Type B pancreatic cell (in vitro differentiated cells): ENCODE measurements at places on chromosomes 5 and 9.

GRCh38 chr9:84711936-84712335 is 42.4 kb downstream of the NTRK2 start:
- DNase-seq, result no peak

GRCh38 chr5:98840946-98841345 is 67.5 kb downstream of the RGMB start:
- DNase-seq, result no peak

DNA sequence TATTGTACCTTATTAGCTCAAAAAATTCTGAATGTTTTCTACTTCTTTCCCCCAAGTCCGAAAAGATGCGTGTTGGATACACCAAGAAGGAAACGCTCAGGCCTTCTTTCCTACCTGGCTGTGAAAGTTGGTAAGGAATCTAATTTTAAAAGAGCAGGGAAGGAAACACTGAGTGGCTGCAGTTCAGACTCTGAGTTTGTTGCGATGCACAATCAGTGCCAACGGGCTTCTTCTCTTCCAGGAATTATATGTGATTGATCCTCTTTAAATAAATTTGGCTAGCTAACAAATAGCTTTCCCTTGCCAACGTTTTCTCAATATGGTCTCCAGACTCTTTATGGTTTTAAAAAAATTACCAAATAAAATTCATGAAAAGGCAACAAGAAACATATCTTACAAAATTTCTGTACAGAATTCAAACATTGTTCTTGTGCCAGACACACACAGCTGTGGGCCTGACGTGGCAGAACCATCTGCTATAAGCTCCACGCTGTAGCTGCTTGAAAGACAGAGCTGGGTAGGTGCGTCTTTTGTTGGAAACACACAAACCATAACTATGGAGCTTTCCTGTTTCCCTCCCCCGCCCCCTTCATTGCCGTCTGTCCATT is 493.1 kb downstream of the ZNF608 start:
- DNase-seq, result no peak

- no peak for DNase-seq
Measured at GRCh38 chr5:81783401-81783800, 32.5 kb upstream of the SSBP2 start.

DNA sequence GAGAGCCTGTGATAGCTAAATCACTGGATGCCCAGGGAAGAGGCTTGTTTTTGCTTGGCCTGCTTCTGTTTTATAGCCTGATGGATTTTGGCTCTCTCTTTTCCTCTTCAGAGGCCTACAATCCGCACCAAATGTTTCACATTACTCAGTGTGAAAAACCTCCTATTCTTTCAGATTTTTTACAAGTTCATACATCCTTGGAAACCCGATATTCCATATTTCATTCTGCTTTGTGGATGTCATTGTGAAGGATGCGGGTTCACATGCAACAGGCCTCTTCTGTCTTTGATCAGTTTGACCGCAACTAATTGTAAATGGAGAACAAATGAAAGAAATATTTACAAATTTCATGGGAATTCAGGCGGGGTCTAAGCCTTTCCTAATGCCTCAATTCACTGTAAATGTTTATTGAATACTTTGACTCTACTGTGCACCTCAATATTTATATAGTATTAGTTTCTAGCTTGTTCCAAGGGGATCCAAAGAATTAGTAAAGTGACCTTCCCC is 269.9 kb downstream of the DMRT2 start:
- no peak for DNase-seq

GRCh38 chr5:72093217-72093616 is 14.1 kb upstream of the MAP1B start:
- DNase-seq, result no peak

DNA sequence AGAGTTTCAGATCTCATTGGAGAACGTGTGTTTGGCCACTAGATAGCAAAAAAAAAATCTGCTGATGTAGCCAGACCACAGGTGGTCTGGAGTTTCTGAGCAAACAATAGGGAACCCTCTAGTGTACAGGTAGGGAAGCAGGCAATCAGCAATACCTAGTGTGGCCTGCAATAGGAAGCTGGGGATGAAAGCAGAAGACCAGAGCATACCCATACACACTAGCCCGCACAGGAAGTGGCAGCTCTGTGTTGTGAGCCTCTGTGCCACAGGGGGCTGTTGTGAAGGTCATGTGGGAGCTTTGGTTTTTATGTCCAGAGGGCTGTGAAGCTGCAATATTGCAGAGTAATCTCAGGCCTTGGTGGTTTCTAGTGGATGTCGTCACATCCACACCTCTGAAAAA is 81.2 kb downstream of the MTAP start:
- no peak for DNase-seq

- DNase-seq, result no peak
Measured at GRCh38 chr9:75183306-75183705, 95.0 kb downstream of the OSTF1 start.

GRCh38 chr9:89528131-89528530 is 30.2 kb upstream of the SEMA4D start:
- DNase-seq, result no peak

DNA sequence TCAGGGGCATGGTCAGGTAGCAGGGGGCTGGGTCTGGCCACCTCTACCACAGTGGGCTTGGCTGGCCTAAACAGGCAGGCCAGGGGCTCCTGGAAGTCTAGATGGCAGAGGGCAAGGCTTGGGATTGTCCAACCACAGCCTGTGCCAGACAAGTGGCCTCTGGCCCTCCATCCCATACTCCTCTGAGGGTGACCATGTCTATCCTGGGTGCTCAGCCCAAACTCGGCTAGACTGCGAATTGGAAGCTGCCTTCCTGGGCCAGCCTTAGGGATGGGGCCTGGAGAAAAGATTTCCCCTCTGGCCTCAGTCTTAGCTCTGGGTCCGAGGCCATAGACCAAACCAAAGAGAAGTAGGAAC is 110.5 kb downstream of the PHF2 start:
- DNase-seq, result no peak

DNA sequence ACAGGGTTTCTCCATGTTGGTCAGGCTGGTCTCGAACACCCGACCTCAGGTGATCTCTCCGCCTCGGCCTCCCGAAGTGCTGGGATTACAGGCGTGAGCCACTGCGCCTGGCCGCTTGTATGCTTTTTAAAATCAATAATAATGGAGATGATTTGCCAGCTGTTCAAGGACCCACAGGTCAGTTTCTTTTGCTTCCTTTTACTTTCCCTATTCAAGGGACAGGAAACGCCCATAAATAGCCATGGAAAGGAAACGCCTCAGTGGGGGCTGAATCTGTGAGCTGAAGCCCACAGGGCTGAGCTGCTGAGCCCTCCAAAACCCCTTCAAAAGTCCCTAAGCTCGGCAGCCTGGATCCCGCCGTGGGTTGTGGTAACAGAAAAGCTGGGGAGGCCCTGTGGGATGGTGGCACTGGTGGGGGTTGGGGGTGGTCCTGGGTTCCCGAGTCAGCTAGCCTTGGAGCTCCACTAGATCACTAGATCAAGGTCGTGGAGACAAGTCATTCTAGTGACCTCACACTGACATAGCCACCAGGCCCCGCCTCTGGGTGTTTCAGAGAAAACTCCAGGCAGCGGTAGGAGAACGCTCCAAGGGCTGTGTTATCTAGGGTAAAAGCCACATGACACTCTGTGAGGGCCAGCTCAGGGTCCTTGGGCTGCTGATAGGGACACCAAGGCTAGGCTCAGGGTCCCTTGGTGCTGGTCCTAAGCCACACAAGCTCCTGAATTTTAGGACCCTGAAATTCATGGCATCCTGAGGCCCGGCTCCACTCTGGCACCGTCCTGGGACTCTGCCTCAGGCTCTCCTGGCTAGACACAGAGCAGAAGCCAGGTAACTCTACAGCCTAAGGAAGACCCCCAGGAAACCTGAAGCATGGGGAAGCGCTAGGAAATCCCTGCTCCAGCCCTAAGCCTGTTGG is 18.0 kb upstream of the DUSP1 start:
- DNase-seq, result no peak

DNA sequence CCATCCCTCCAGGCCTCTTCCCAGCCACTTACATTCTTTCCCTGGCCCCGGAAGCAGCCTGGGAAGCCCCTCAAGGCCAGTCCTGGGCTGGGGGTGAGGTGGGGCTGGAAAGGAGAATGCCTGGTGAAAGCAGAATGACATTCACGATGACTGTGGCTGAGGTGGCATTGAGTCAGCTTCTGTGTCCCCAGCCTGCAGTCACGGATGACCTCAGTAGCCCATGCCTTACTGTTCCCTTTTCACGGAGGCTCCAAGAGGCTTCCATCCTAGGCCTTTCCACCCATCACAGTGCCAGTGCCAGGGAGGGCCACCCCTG is 2.7 kb downstream of the PRDM12 start:
- DNase-seq, result no peak

GRCh38 chr9:135081264-135081660 is 6.2 kb upstream of the OLFM1 start:
- no peak for DNase-seq

- DNase-seq, result no peak
Measured at GRCh38 chr9:86836797-86837196, 110.5 kb downstream of the GAS1 start.

GRCh38 chr9:106707291-106707690 is 155.7 kb upstream of the ZNF462 start:
- no peak for DNase-seq

DNA sequence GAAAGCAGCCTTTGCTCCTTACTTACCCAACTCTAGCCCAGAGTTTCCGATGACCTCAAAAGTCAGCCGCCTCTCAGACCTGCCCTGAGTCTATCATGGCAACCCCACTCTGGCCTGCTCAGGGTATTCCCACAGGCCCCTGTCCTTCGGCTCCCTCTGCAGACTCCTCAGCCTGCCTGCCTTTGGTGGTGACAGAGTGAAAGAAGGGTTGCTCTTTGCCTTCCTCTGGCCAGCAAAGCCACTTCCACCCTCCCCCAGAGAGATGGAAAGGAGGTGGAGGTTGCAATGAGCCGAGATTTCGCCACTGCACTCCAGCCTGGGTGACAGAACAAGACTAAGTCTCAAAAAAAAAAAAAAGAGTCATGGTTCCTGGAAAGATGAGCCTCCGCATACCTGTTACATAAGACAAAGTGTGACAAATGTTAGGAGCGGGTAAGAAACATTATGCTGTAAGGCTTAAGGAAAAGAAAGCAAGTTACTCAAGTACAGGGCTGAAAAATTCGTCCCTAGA is 2.3 kb upstream of the SMIM33 start:
- DNase-seq, result no peak

- DNase-seq, result no peak
Measured at GRCh38 chr9:113608082-113608685, 144.7 kb downstream of the RGS3 start.

DNA sequence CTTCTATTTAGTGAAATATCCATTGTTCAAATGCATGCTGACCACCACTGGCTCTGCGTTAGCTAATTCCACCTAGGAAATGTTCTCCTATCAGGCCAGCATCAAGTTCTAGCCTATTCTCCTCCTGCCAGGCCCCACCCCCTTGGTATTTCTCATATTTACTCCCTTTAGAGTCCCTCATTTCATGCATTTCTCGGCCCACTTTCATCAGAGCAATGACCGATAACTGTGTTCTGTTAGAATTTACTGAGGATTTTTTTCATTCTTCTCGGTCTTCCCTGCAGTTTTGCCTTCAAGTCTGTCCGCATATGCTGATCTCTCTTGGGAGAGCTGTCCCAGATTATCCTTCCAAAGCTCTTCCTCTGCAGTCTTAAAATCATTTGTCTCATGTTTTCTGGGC is 143.4 kb downstream of the GOLPH3 start:
- no peak for DNase-seq

- no peak for DNase-seq
Measured at GRCh38 chr9:125992557-125992956, 245.4 kb downstream of the PBX3 start.

GRCh38 chr9:99093492-99093791 is 11.5 kb upstream of the TGFBR1 start:
- DNase-seq, result no peak

DNA sequence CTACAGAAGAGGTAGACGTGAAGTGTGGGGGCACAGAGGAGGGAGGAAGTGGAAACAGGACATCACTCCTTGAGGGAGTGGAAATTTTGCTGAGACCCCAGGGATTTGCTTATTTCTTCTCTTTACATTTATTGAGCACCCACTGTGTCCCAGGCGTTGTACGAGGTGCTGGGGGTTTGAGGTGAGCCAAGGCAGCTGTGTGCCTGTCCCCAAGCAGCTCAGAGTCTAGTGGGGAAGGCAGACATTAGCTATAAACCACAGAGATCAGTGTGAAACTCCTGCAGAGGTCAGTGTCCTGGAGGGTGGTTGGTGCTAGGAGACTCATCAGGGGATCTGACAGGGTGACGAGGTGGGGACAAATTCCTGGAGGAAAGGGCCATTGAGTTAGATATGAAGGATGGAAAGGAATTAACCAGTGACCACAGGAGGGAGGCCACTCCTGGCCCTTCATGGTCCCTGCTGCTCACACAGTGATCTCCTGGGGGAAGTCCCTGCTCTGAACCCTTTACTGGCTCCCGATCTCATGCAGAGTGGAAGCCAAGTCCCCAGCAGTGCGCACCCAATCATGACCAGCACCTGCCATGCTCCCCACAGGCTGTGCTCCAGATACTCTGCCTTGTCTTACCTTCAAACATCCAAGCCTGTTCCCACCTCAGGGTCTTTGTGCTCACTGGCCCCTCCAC is 3.4 kb upstream of the CXCL14 start:
- no peak for DNase-seq

DNA sequence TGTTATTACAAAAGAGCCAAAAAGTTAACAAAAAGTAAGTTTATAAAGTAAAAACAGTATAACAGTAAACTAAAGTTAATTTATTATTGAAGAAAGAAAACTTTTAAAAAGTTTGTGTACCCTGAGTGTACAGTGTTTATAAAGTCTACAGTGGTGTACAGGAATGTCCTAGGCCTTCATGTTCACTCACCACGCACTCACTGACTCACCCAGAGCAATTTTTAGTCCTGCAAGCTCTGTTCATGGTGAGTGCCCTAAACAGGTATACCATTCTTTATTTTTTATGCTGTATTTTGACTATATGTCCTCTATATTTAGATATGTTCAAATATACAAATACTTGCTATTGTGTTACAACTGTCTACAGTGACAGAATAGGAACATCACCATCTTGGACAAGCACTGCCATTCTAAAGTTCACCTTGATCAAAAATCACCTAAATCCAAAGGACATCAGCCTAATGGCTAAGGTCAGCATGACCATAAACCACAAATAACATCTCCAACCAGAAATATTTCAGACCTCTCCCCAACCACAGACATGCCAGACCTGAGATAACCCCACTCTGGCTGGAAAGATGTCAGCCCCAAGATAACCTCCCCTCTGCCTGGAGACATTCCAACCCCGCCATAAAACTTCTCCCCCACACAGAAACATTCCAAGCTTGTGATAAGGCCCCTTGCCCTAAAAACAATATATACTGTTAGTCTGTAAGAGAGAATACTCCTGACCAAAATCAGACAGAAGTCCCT is 56.1 kb downstream of the AGXT2 start:
- no peak for DNase-seq

DNA sequence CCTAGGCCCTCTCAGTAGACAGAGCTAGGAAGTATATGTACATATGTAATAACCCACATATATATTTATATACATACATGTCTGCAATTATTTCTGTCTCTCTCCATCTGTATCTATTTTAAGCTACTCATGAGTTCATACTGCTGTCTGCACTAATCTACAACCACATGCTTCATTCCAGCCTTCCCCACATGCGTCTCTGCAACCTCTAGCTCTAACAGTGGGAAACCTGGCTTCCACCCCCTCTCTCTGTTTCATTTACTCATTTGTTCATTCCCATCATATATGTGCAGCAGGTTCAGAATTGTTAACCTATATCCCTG is 23.3 kb downstream of the DCANP1 start:
- DNase-seq, result no peak
